ENCODE measurements at places on chromosomes 7 and 10.

DNA sequence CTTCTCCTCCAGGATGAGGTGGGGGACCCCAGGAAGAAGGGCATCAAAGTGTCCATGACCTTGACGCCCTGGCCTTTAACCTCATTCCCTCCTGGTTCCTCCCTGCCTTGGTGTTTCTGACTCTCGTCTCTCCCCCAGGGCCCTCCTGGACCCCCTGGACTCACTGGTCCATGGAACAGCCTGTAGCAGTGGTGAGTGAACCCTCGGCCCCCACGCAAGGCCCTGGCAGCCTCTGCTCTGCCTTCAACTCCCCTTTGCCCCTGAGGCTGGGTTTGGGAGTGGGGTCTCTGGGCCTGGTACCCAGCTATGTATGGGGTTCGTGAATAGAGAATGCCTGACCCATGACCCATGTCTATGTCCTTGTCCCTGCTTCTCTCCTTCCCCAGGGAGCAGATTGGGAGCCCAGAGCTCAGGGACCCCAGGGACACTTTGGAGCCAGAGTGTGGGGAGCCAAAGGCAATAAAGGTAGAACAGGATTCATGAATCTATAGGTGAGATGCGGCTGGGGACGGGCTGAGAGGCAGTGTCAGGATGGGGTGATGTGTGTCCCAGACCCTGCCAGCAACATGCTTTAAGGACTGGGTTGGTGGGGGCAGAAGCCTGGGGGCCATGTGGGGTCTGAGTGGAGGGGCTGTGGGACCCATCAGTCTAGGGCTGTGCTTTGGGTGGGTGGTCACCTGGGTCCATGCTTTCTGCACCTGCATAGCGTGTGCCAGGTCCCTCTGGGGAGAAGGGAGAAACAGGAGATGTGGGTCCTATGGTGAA is 18.4 kb upstream of the VOPP1 start:
- DNase-seq, result no peak

- DNase-seq, result no peak
Measured at GRCh38 chr7:98923512-98923911, 45.2 kb downstream of the TRRAP start.

DNA sequence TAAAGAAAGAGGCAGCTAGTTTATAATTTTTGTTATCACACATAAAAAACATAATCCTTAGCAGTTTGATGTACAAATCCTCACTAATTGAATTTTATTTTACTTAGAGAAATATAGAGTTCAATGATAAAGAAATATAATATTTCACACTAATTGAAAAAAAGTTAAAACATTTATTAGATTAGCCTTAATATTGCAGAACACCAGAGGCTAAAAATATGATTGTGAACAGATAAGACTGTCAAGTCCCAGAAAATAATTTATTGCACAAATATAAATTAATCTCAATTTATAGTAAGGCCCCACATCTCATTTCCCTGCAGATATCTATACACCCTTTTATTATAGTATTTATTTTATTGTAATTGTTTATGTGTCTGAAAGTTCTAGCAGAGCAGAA is 690.8 kb upstream of the PHF14 start:
- no peak for DNase-seq

DNA sequence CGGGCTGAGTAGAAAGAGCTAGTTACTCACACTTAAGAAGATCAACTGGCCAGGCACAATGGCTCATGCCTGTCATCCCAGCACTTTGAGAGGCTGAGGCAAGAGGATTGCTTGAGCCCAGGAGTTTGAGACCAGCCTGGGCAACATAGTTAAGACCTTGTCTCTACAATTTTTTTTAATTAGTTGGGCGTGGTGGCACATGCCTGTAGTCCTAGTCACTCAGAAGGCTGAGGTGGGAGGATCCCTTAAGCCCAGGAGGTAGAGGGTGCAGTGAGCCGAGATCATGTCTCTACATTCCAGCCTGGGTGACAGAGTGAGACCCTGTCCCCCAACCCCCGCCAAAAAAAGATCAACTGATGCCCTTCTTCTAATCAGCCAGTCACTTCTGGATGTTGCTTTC is 74.6 kb upstream of the ATP6V0A4 start:
- no peak for DNase-seq

GRCh38 chr7:101736084-101736483 is 81.3 kb upstream of the CUX1 start:
- no peak for DNase-seq

DNA sequence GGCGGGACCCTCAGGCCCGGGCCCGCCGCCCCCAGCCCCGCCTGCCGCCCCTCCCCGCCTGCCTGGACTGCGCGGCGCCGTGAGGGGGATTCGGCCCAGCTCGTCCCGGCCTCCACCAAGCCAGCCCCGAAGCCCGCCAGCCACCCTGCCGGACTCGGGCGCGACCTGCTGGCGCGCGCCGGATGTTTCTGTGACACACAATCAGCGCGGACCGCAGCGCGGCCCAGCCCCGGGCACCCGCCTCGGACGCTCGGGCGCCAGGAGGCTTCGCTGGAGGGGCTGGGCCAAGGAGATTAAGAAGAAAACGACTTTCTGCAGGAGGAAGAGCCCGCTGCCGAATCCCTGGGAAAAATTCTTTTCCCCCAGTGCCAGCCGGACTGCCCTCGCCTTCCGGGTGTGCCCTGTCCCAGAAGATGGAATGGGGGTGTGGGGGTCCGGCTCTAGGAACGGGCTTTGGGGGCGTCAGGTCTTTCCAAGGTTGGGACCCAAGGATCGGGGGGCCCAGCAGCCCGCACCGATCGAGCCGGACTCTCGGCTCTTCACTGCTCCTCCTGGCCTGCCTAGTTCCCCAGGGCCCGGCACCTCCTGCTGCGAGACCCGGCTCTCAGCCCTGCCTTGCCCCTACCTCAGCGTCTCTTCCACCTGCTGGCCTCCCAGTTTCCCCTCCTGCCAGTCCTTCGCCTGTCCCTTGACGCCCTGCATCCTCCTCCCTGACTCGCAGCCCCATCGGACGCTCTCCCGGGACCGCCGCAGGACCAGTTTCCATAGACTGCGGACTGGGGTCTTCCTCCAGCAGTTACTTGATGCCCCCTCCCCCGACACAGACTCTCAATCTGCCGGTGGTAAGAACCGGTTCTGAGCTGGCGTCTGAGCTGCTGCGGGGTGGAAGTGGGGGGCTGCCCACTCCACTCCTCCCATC is 82.7 kb downstream of the PAX2 start:
- DNase-seq, result no peak

- no peak for DNase-seq
Measured at GRCh38 chr7:55965805-55966421, 1.5 kb downstream of the NIPSNAP2 start.

GRCh38 chr7:44065431-44066110 is at the start of gene PGAM2:
PGAM2 (minus strand) TSS chr7:44065567; CDS start chr7:44065529, 38 bp downstream.
- no peak for DNase-seq

DNA sequence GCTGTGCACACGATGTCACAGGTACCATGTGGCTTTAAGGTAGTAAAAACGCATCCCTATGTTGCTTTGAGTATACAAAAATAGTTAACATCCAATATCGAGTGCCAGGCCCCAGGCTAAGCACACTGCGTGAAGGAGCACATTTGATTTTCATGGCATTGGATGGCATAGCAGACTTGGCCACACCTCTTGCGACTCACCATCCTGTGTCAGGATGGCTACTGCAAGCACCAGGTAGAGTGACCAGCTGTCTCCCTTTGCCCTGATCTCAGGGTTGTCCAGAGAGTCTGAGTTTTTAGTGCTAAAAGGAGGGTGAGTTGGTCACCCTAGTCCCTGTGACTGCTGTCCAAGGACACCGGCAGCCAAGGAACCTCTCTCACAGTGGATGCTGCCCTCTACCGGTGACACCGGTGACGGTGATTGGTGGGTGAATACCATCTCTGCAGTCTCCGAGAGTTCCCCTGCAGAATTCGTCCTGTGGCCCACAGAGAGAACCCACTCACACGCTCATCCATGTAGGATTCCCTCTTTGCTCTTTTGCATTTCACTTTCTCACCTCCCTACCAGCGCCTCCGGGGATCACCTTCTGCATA is 76.1 kb downstream of the BICC1 start:
- DNase-seq, result no peak

DNA sequence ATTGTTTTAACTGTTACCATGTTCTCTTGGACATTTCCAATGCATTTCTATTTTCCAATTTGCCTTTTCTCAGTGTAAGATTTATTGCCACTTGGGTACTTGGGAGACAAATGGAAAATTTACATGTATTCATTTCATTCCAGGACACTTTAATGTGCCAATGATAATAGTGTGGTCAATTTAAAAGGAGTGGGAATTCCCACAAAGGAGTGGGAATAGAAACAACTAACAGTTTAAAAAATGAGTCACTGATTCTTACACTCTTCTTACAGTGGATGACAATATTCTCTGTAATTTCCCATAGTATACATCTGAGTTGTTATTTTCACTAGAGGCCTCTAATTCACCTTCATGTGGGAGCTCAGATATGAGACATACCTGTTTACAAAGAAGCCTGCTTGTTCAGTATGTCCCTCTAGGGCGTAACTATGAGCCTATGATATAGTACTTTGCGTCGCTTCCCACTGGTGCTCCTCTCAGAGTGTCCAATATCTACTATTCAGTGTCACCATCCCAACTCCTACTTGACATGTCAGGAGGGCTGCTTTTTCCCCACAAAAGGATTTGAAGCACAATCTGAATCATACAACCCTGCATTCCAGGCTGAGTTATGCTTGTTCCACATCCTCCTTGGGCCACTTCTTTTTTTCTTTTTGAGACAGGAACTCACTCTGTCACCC is 301.3 kb downstream of the PHTF2 start:
- no peak for DNase-seq

- DNase-seq, result no peak
Measured at GRCh38 chr7:97305589-97305988, 188.1 kb downstream of the SDHAF3 start.

DNA sequence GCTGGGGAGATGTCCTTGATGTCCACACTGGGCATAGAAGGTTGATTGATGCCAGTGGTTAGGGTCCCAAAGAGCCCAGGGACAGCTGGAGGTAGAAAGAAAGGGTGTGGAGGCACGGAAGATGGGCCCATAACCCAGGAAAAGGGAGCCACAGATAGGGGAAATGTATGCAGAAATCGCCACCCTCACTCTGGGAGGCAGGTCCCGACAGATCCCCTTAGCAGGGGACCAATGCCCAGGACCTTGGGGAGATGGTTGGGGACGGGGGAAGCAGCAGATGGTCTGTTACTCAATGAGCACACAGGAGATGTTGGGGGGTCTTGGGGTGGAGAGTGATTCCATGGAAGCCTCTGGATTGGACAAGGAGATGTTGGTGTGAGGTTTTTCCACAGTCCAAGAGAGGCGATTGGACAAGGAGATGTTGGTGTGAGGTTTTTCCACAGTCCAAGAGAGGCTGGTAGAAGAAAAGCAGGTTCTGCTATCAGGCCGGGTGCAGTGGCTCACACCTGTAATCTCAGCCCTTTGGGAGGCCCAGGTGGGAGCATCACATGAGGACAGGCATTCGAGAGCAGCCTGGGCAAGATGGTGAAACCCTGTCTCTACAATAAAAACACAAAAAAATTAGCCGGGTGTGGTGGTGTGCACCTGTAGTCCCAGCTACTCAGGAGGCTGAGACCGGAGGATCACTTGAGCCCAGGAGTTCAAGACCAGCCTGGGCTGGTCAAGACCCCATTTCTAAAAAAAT is 7.0 kb upstream of the PPP1R35 start:
- DNase-seq, result no peak

- no peak for DNase-seq
Measured at GRCh38 chr10:102752266-102752930, 8.7 kb downstream of the WBP1L start.

DNA sequence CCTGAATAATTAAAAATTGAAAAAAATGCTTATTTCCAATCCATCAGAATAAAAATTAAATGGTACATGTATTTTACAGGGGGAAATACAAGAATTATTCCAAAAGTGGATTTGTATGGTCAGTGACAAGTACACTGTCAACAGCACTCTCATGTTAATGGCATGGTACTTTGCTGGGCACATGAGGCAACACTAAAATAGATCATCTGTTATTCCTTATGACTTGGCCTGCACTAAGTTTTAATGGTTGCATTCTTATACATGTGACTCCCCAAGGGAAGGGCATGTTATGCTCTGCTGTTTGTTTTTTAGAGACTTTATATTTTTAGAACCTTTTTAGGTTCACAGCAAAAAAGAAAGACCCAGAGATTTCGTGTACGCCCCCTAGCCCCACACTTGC is 128.3 kb downstream of the CPEB3 start:
- no peak for DNase-seq

DNA sequence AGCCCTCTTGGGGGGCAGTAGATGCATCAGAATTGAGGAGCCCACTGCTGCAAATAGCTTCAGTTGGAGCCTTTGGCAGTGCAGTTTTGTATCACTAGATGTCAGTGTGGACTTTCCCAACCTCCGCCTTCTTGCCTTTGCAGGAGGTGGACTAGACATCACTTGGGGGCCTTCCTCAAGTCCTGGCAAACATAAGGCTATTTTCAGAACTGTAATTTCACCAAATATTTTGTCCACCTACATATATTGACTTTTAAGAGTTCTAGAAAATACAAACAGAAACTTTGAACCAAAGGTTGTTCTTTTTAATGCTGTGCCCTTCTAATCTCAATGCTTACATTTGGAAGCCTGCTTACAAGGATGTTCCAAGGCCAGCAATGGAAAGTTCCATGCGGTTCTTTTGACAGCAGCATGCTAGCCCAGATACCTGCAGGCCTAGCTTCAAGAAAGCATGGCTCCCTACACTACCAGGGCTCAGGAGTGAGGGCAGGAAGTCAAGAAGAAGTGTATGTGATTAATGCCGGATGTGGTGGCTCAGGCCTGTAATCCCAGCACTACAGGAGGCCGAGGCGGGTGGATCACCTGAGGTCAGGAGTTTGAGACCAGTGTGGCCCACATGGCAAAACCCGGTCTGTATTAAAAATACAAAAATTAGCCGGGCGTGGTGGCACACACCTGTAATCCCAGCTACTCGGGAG is 8.0 kb upstream of the ZNRF2 start:
- DNase-seq, result peak; percentile 63

DNA sequence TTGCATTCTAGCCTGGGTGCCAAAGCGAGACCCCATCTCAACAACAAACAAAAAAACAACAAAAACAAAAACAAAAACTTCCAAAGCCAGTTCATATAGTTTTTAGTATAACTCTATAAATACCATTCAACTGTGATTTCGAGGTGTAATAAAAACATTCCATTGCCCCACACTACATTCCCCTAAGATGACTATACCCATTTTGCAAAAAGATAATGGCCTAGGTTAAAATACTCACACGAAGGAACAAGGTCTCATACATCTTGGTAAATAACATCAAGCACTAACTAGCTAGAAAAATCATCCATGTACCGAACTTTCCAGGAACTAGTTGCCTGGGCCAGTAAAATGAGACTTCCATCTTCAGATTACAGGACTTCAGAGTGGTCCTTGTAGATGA is 55.4 kb downstream of the GLI3 start:
- no peak for DNase-seq

DNA sequence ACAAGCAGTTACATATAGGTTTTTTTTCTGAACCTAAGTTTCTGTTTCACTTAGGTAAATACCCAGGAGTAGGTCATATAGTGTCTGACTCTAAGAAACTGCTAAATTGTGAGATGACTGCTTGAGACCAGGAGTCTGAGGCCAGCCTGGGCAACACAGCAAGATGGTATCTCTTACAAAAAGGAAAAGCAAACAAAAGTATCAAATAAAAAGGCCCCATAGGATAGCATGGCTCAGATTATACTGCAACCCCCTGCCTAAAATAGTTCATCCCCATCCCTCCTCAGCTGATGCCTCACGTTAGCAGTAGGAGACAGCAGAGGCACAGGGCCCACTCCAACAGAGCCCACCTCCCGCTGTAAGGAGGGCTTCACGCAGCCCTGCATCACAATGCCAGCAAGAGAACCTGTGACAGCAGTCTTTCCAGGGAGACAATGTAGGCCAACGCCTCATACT is 90.3 kb downstream of the SRPK2 start:
- DNase-seq, result no peak

All from HEK293T (cell line).